Stomach (tissue), 19 donors: ENCODE measurements at places on chromosomes 13 and 19.

DNA sequence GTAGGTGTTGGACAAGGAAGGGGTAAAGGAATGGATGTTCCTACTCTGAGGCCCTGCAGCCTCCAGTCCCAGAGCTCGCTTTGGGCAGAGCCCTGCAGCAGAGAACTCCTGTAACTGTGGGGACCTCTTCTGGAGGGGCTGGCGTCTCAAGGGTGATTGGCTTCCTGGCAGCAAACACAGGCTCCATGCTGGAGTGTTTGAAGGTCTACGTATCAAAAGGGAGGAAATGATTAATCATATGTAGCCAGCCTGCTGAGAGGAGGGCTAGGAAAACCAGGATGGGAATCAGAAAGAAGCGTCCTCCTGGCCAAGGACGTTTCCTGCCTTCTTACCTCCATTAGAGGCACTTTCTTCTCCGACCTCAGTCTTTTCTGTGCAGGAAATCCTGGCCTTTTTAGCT lies 208.5 kb downstream of the TSHZ3 start:
- no peak for DNase-seq

- no peak for DNase-seq
These were observed 55.4 kb upstream of the ADGRE5 start for GRCh38 chr19:14325863-14326262.

GRCh38 chr13:39788102-39788501 lies 132.6 kb downstream of the COG6 start:
- DNase-seq = no peak

- DNase-seq = no peak
These were observed 125.3 kb downstream of the KATNAL1 start for GRCh38 chr13:30181888-30182651.

GRCh38 chr13:78806457-78806856 lies 147.5 kb upstream of the OBI1 start:
- no peak for DNase-seq

- DNase-seq = no peak
These were observed 787 bp downstream of the ZNF580 start for GRCh38 chr19:55641426-55642152.

- no peak for DNase-seq
These were observed 21.3 kb downstream of the ZNF77 start for GRCh38 chr19:2923510-2923909.

DNA sequence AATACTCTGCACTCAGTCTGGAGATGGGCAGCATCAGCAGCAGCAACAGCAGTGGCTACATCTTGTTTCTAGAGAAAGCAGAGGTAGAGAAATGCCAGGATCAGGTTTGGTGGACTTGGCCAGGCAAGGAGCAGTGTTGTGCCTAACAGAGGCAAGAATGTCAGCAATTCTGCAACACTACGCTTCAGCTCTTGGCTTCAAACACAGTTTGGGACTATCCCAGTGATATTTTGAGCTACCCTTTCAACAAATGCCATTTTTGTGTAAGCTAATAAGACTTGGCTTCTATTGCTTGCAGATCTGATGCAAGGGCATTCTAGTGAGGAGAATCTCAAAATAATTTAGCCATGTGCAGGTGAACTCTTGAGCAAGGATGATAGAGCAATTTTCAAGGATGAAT lies 271.3 kb downstream of the PCDH20 start:
- no peak for DNase-seq

GRCh38 chr13:21637296-21637695 lies 33.3 kb upstream of the MICU2 start:
- DNase-seq = peak; percentile 82

- DNase-seq = no peak
These were observed 171.1 kb downstream of the KCTD12 start for GRCh38 chr13:76715075-76715474.

- DNase-seq = no peak
These were observed 41.1 kb upstream of the MAP3K10 start for GRCh38 chr19:40150170-40150569.

GRCh38 chr13:49760558-49760957 lies 31.9 kb downstream of the KPNA3 start:
- DNase-seq = no peak

- DNase-seq = no peak
These were observed 6.9 kb downstream of the UBE2L5 start for GRCh38 chr13:30429235-30429634.

GRCh38 chr19:8973501-8974091 lies 36.6 kb downstream of the MUC16 start:
- DNase-seq = peak; percentile 53

GRCh38 chr19:14391156-14391821 lies 10.0 kb downstream of the ADGRE5 start:
- no peak for DNase-seq

DNA sequence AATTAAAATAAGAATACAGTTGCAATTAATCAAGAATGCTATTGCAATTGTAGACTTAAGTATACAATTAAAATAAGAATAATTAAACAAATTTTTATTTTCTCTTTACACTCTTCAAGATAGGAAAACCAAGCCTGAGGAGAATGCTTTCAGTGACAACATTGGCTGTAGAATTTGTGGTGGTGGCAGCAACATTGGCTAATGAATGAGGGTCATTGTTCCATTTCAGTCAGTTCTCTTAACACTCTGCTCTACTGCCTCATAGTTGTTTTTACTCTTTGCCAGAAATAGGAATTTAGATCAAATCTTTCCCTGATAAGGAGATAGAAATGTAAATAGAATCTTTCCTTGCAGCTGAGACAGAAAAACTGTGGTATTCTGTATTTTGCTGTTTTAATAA lies 391.6 kb downstream of the PCDH20 start:
- no peak for DNase-seq

DNA sequence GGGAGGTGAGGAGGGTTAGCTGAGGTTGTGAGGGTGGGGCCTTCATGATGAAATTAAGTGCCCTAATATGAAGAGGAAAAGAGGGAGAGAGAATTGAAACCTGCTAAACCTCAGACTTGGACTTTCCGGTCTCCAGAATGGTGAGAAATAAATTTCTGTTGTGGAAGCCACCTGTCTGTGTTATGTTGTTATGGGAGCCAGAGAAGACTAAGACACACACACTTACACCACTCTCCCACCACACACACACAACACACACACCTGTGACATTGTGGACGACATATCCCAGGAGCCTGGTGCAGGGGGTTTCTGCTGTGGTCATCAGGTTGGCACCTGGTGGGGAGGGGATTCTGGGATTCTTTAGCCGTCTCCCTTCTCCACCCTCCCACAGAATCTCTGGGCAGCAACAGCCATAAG lies 14.0 kb downstream of the KLK4 start:
- DNase-seq = no peak
